ENCODE measurements at places on chromosomes 5 and 9. TPM values are rescaled to one million over a fixed set of nuclear protein-coding genes. Genes with fewer than 3 reads are reported as not detected.
A peak's percentile ranks its signal among the peaks of the same experiment; 100 is the strongest.

GRCh38 chr5:170484847-170485615 lies 18.8 kb upstream of the KCNIP1 start:
- DNase-seq: no peak

DNA sequence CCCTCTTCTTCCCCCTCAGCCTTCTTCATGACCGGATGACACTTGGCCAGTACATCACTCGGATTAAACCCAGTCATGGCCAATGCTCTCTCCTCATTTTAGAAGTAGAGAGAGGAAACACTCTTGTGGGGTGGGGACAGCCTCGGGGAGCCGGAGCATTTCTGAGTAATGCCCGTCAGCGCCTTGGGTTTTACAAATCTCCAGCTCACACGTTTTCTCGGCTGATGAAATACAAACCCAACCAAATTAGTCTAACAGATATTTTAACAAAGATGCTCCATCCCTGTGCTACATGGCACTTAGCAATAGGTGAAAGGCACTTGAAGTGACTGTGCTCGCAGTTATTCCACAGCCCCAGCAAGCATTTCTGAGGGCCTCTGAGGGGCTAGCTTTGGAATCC lies 51.7 kb downstream of the ZNF366 start:
- no peak for DNase-seq

DNA sequence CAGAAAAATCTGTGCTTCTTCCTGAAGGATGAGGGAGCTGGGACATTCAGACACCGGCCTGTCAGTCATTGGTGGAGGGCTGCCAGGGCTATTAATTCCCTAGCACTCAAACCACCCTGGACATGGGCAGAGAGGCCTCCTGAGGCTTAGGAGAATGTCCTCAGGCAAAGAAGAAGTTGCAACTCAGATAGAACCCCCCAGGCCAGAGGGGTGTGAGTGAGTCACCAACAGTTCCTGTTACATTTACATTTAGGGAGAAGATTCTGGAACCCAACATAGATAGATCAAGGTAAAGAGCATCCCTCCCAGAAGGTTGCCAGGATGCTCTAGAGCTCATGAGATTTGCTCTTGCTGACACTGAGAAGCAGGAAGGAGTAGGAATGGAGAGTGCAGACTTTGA lies 29.2 kb upstream of the SYK start:
- no peak for DNase-seq

GRCh38 chr9:133008406-133008805 lies 22.4 kb upstream of the GTF3C5 start:
- DNase-seq: no peak

DNA sequence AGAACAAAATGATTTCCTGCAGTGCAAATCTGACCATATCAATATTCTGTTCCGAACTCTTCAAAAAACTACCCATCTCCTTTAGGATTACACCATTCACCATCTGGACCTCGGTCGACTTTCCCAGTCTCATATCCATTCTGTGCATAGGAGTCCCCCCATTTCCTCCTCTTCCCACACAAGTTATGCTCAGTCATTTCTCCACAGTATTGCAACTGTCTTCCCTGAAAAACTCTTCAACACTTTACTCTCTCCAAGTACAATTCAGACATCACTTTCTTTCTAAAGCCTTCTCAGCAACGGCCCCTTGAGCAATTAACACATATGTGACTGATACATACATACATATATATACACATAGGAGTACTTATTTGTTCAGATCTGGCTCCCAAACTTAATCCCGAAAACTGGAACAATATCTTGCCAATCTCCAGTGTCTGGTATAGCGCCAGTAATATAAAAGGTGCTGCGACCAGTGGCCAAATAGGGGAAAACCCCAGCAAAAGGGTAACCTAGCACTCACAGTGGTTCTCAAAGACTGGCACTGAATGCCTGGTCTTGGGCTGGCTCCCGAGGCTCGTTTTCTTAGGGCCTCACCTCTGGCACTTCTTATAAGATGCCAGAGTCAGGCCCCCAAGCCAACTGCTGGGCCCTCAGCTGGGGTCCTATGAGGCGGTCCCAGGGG lies 629 bp downstream of the ZBTB26 start:
- DNase-seq: no peak

- DNase-seq: no peak
These were observed 297.7 kb upstream of the EFNA5 start for GRCh38 chr5:107968406-107968843.

DNA sequence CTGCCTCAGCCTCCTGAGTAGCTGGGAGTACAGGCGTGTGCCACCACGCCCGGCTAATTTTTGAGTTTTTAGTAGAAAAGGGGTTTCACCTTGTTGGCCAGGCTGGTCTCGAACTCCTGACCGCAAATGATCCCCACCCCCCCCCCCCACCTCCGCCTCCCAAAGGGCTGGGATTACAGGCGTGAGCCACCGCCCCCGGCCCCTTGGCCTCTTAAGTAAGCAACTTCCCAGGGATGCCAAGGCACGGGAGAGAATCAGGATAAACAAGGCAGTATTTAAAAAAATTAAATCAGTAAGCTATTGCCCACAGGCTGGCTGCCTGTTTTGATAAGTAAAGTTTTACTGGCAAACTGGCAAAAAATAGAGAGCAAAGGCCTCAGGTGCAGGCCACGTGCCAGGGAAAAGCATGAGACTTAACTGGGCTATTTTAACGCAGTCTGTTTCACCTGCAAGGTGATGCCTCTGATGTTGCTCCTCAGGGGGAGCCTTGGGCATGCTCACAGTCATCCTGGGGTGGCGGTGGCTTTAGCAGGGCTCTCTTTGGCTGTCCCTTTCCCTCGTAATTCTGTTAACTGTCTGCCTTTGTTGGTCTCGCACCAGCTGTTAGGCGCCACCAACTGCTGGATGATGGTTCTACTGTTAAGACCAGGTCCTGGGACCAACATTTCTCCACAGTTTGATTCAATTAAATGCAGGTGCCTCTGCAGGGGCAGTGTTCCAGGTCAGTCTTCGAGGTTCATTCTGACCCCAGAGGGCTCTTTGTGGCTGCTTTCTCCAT lies 19.4 kb upstream of the RNF130 start:
- no peak for DNase-seq

GRCh38 chr9:88706193-88707113 lies 171.5 kb downstream of the NXNL2 start:
- no peak for DNase-seq

- DNase-seq: no peak
These were observed 1.6 kb downstream of the ENTPD2 start for GRCh38 chr9:137052293-137052692.

DNA sequence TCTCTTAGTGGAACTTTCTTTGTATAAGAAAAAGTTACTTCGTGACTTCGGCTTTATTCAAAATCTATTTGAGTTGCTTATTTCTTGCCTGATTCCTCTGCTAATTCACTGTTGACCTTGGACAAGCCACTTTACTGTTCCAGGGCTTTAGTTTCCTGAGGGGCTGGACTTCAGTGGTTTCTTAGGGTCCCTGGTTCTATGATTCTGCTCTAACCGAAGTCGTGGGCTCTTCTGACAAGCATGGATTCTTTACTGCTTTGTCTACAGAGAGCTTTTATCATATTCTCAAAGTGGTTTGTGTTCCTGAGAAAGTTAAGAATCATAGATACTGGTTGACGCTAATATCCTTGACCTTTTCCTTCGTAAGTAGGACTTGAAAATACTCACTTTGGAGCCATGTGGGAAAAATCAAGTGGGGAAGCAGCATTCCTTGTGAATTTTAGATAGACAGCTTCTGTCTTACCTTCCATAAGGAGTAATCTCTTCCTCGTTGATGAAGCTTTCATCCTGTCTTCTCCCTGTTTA lies 21.1 kb downstream of the EXOSC2 start:
- no peak for DNase-seq

GRCh38 chr5:131021646-131022045 lies 143.4 kb downstream of the HINT1 start:
- DNase-seq: no peak

DNA sequence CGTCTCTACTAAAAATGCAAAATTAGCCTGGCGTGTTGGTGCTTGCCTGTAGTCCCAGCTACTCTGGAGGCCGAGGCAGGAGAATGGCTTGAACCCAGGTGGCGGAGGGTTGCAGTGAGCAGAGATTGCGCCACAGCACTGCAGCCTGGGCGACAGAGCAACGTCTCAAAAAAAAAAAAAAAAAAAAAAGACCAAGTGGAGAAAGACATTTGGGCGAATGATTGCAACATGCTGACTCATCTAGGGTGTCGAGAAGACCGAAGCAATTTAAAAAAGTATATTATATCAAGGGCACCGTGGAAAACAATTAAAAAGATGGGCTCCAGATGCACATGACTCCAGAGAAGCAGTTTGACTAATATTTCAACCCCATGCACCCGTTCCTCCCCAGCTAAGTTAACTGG lies 9.2 kb downstream of the KLF4 start:
- DNase-seq: peak; percentile 26

DNA sequence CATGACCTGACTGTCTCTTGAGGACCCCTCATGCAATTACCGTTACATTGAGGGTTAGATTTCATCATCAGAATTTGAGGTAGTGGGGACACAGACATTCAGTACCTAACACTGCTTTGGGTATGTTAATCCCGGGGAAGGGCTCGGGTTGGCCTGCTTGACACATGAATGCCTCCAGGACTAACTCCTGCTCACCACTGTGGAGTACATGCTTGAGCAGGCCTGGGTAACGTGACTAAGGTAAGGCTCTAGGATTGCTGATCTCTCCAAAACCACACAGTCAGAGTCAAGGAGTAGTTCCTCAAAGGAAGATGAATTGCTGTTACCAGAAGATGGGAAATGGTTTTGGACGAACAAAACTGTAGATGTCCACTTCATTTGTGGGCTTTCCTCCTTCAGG lies 376.3 kb upstream of the ZNF462 start:
- DNase-seq: no peak

- DNase-seq: no peak
These were observed 149.7 kb upstream of the SV2C start for GRCh38 chr5:75933489-75933888.

DNA sequence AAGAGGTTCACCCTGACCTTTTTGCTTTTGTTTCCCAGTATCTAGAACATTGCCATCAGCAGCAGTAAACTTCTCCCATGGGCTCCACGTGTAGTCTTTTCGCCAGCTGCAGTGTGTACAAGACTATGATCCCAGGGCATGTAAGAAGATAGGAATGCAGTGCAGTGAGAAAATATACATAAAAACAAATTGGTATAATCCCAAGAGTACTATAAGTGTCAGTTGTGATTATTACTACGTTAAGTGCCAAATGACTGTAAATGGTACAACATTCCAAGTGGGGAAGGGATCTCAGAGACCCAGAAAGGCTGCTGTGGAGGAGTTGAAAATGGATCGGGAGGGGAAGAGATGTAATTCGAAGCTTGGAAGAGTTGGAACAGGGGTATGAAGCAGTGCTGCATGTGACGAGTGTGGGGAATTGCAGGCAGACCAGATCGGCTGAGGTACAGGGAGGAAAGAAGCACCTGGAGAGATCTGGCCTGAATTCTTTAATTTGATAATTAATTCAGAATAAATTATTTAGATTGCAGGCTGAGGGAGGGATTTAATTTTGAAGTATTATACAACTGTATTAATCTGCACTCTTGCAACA lies 95.1 kb downstream of the FBXL7 start:
- DNase-seq: no peak

- peak; percentile 23 for DNase-seq
These were observed 62.8 kb downstream of the HMCN2 start for GRCh38 chr9:130328349-130328801.

GRCh38 chr9:95032580-95033341 lies 284.7 kb downstream of the FANCC start:
- no peak for DNase-seq

Gene F2R
- total RNA-seq: 4.3 TPM

Gene HSD17B3
- 0.67 TPM for total RNA-seq

Gene SLC34A1
- total RNA-seq: not detected

Gene NPR3
- total RNA-seq: 1.8 TPM

Gene PALM2AKAP2
- 2.4 TPM for total RNA-seq

Gene CCDC192
- total RNA-seq: 1.4 TPM

Gene CLK4
- total RNA-seq: 29.9 TPM

Gene PRELID2
- 49.7 TPM for total RNA-seq

Gene FAM78A
- total RNA-seq: 0.60 TPM

Gene OBP2B
- not detected for total RNA-seq

Data from ovary (tissue), 10 donors.